ENCODE measurements at places on chromosomes 3 and 15.

DNA sequence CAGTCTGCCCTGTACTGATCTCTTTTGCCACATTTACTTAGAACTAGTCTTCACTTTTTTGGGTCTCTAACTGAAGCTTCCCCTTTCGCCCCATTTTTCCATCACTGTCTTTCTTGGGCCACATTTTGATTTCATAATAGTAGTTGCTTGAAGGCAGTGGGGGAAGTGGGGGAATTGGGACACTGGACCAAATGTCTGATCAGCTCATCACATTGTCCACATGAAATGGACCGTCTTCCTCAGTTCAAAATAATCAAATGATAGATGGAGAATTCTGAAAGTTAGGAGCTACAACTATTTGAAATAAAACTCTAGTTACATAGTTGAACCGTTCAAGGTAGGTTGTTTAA is 747 bp downstream of the PDCD6IP start:
- no peak for DNase-seq

DNA sequence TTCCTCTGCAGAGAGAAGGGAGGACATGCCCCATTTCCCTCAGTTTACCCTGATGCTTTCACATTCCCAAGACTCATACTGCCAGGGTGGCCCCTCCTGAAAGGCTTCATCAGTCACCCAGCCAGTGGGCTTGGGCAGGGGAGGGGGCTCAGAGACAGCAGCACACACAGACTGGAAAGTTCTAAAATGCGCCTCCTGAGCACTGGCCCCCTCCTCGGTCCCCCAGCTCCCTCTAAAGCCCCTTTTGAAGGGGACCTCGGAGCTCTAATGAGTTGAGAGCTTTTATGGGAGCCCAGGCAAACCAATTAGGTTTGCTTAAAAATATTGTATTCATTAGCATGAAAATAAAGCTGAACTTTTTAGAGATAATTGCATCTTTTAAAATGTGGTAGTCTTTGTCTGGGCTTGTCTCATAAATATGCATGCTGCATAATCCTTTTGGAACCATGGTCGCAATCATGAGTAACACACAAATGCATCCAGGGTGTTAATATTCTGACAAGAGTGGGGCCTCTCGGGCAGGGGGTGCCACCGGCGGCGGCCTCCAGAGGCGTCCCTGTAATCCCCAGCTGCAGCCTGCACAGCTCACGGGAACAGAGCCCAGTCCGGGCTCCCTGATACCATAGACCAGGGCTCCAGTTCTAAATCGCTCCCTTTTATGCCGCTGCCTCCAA is 78.5 kb downstream of the RPLP1 start:
- no peak for DNase-seq

- DNase-seq = no peak
These were observed 399.1 kb downstream of the IL5RA start for GRCh38 chr3:2711081-2711480.

DNA sequence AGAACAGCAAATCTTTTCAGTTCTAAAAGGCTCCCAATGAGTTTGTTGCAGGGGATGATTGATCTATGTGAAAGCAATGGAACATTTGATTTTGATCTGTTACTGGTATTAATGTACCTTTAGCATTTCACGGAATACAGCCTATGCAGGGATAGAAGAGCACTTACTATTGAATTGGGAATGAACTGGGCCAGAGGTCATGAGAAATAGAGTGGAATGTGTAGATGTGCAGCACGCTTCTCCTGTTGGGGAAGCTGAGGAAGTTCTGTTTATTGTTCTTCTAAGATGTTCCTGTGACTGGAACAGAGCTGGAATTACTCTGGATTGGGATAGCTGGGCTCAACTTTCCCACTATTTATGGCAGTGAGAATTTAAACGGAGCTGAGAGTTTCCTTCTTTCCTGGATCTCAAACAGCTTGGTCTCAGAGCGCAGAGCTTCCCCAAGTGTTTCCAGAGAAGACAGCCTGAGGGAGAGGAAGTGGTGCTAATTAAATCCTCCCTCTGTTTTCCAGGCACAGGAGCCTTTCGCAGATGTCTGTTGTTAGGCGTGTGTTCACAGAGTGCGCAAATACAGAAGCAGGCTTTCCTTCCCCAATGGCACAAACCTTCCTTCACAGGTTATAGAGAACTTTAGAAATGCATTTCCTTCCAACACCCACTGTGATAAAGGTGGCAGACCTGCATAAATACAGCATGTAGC is 32.5 kb downstream of the TPRG1 start:
- DNase-seq = no peak

All from body of pancreas (tissue), 4 donors.